ENCODE measurements at places on chromosomes 1 and 21.

DNA sequence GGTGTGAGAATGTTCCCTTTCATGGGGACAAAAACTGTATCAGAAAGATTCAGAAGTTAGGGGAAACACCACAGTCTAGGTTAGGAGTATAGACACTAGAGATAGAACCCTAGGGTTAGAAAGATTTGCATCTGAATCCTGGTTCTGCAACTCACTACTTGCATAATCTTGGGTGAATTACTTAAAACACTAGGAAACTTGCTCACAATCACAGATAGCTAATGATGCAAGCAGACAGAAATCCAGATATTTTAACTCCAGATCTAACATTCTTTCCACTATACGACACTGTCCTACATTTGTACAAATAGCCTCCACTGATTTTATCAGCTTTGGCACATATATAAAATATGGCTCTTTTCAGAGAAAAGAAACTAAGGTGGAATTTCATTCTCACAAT, 30.8 kb upstream of the GLIS1 start:
- no peak for DNase-seq

- DNase-seq: no peak
Measured at GRCh38 chr1:22275626-22276395, 132.9 kb upstream of the WNT4 start.

DNA sequence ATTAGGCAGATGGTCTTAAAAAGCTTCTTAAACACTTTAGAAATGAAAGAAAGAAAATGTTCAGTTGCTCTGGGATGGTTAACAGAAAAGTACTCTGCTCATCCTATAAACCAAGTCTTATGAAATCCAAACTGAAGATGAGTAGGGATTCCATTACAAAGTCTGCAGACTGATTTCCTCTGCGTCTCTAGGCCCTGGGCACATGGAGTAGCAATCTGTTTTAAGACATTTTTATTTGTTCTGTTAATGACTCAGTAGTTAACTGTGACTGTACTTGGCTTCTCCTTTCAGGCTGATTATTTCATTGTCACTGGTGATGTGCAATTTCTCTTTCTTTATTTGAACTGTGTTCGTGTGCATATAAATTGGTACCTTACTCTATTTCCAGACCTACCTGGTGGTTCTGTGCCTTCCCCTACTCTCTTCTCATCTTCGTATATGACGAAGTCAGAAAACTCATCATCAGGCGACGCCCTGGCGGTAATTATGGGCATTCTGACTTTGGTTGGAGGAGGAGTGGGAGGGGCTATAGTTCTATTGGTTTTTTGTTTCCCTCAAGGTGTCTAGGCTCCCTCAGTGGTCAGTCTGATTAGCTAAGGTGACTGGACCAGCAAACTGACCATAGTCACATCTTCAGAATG, 30.6 kb downstream of the ATP1A1 start:
- DNase-seq: no peak

GRCh38 chr21:39134288-39134810, 48.9 kb downstream of the PSMG1 start:
- no peak for DNase-seq

- no peak for DNase-seq
Measured at GRCh38 chr1:6569033-6569432, 10.8 kb upstream of the ZBTB48 start.

DNA sequence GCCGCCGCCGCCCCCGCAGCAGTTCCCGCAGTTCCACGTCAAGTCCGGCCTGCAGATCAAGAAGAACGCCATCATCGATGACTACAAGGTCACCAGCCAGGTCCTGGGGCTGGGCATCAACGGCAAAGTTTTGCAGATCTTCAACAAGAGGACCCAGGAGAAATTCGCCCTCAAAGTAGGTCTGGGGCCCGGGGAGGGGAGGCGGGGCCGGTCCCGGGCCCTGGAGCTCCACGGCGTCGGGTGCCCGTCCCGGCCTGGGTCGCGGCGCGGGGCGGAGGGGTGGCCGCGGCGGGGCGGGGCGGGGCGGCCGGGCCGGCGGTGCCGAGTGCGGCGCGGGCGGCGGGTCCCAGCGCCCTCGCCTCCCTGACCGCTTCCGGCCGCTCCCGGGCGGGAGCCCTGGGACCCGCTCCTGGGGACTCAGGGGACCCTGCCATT, 646 bp downstream of the MAPKAPK2 start:
- no peak for DNase-seq

DNA sequence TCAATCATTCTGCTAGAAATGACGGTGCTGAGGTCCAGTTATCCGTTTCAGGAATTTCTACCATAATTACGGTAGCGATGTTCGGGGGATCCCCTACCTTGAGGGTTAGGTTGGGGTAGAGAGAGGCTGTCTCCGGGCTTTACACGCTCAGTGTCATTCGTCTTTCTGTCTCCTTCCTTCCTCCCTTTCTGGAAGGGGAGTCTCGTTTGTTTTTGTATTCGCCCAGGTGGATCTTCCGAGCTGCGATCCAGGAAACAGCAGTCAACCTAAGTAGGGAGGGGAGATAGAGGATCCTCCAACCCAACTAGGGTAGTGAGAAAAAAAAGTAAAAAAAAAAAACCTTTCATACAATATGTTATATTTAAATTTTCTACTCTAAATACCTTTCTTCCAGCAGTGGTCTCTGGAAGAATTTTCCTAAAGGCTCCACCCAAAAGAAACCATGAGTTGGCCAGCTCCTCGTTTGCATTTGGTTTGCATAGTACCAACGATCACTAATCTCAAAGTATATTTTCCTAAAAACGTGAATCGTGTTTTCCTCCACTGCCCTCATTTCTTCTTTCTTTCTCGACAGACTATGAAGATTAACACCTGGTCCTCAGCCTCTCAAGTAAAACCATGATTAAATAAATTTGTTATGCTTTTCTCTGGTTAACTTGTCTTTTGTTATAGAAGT, 611 bp upstream of the PIK3C2B start:
- no peak for DNase-seq

DNA sequence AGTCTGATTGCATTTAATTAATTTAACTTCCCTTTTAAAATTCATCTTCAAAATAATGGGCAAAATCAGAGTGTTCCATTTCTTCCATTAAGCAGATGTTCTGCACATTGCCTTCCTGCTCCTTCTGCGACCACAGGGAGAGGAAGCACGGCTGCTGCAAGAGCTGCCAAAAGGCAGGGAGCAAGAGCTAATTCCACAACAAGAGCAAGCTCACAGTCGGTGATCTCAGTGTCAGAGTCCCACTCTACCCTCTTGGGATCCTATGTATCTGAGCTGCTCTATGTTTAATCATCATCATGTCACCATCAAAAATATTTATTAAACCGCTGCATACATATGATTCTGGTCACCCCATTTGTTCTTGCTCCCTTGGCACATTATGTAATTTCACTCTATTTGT, 255.3 kb upstream of the CAMK1G start:
- DNase-seq: no peak

GRCh38 chr1:212648431-212648830, 39.9 kb downstream of the ATF3 start:
- DNase-seq: no peak

- DNase-seq: no peak
Measured at GRCh38 chr1:145999321-146000024, 3.1 kb upstream of the TXNIP start.

GRCh38 chr1:87979079-87979478, 650.4 kb downstream of the LMO4 start:
- DNase-seq: no peak

DNA sequence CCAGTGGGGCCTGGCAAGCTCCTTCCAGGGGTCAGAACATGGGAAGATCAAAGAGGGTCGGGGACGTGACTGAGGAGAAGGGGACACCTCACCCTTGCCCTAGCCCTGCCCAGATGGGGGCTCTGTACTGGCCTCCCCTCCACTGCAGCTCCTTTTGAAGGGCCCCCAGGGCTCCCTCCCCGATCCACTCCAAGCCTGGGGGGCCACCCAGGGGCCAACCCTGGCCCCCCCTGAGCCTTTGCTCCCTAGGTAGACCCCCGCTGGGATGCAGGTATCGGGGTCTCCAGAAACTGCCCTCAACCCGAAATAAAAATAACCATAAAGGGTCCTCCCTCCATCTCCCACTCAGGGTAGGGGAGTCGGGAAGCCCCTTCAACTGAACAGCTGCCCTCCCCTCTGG, 37.4 kb upstream of the FAM131C start:
- no peak for DNase-seq

GRCh38 chr1:219020386-219020785, 153.3 kb upstream of the LYPLAL1 start:
- DNase-seq: no peak

GRCh38 chr1:168235937-168236336, 10.1 kb downstream of the SFT2D2 start:
- DNase-seq: no peak

- DNase-seq: no peak
Measured at GRCh38 chr1:228093050-228093906, 9.8 kb downstream of the C1orf35 start.

- no peak for DNase-seq
Measured at GRCh38 chr1:19484798-19485361, 459 bp downstream of the CAPZB start.

DNA sequence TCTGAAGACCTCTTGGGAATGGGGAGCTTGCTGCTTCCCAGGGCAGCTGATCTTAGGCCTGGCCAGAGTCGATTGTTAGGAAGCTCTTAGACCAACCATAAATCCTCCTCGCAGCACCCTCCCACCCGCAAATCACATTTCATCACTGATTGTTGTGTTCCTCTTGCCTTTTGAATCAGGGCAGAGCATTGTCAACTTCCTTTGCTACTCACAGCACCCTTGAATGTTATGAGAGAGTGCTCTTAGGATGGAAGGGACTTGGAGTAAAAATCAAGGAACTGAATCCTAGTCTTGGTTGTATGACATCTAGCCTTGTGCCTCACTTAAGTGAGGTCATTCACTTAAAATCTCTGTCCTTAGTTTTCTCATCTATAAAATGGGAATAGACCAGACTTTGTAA, 3.0 kb downstream of the VASH2 start:
- DNase-seq: no peak

DNA sequence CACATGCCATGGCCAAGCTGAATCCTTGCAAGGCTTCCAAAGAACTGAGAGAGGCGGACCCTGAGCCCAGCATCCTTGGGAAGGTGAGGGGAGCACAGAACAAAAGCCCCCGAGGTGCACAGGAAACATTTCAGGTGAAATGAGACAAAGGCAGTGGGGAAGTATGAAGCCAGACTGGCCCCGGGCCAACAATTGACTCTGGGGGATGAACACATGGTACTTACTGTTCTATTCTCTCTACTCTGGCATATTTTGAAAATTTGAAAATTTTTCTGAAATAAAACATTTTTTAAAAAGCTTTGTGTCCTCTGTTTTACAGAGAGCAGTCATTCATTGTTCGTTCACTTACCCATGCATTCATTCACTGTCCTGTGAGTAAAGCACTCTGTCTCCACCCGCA, 77.7 kb downstream of the GRIK3 start:
- no peak for DNase-seq

GRCh38 chr1:156805766-156806511, 10.7 kb downstream of the SH2D2A start:
- no peak for DNase-seq

DNA sequence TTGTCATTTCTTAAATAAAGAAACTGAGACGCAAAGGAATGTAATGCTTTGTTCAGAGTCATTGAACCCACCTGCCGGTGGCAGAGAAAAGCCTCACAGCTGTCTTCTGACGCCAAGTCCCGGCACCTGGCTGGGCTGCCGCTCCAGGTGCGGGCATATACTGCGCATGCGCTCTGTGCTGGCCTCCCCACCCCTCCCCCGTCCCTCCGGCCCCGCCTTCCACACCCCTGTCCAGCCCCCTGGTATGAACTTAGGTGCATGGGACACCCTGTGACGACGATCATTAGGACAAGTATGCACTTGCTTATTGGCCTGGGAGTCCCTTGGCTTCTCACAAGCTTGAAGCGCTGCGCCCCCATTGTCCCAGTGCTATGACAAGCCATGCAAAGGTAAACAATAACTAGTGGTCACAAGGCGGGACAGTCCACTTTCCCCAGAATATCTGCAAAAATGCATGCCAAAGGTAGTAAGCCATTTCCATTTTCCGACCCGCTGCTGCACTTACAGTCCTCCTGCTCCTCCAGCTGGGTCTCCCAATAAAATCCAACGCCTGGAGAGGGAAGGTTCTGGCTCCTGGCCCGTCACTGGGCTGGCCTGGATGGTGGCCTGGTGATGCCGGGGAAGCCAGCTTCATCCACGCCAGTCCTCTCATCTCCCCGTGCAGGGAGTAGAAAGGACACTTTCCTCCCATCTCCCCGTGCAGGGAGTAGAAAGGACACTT, 100.4 kb downstream of the PSMG1 start:
- DNase-seq: no peak

GRCh38 chr1:17750333-17750732, 4.8 kb upstream of the ACTL8 start:
- no peak for DNase-seq

DNA sequence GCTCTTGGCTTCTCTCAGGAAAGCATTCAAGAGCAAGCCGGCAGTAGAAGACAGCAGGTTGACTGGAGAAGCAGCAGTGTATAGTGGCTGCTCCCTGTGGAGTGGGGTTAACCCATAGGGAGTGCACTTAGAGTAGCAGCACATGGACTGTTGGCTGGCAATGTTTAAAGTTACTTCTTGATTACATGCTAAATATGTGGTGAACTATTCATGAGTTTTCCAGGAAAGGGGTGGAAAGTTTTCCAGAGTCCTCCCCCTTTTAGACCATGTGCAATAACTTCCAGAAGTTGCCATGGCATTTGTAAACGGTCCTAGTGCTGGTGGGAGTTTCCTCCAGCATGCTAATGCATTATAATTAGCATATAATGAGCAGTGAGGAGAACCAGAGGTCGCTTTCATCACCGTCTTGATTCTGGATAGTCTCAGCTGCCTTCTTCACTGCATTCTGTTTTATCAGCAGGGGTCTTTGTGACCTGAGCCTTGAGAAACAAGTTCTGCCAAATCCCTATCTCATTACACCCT, 131.8 kb downstream of the CCDC185 start:
- no peak for DNase-seq

GRCh38 chr21:33127154-33127867, 57.4 kb downstream of the OLIG1 start:
- peak; percentile 28 for DNase-seq

DNA sequence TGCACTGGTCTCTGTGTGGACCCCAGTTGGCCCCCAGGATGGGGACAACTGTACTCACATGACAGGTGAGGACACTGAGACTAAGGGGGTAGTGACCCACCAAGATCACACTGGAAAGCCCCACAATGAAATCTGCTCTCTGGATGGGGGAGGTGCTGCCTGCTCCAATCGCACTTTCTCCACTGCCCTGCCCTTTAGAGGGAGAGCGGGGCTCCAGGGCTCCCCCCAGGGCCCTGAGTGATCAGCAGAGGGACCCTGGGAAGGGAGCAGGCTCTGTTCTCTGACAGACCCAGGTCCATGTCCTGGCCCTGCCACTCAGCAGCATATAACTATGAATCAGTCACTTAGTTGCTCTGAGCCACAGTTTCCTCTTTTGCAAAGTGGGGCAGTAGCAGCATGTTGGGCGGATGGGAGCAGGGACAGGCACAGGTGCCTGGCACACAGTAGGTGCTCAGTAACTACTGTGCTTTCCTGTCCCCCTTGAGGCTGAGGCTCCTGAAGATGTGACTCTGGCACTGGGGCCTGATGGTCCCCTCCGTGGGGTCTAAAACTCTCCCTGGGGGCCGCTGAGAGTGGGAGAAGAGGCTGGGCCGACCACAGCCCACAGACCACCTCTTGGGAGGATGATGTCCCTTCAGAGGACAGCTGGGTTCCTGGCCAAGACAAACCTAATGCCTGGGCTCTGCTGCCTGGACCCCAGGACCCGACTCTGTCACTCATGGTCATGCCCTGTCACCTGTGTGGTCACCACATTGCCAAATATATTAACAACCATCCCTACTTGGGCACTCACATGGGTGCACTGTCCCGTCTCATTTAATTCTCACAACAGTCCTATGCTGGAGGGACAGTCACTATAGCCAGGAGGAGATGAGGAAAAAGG, 222.7 kb downstream of the PTPRU start:
- DNase-seq: no peak

Measured in stimulated activated CD8-positive, alpha-beta memory T cell treated with anti-CD3 and anti-CD28 coated beads, Interleukin-4, amount 100 ng/mL, for 4 hours (primary cell).